Fibroblast of skin of scalp (primary cell): ENCODE measurements at places on chromosomes 12 and 14.

DNA sequence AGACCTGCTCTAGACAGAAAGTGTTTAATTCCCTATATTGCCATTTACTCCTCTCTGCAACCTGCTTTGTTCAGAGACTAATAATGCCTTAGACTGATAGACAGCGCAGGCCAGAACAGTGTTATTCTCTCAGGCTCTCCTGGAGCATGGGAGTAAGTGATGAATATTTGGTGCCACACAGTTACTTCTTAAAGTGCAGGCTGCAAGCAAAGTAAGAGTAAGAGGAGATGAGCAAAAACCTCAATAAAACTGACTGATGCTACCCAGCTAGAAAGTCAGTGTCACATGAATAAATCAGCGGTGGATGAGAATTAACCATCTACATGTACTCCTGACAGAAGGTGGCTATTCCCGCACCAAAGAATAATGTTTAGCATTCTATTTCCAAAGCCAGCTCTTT lies 9.9 kb downstream of the TRIM9 start:
- DNase-seq = no peak

GRCh38 chr14:72024043-72024407 lies 91.8 kb downstream of the RGS6 start:
- DNase-seq = peak; percentile 4

DNA sequence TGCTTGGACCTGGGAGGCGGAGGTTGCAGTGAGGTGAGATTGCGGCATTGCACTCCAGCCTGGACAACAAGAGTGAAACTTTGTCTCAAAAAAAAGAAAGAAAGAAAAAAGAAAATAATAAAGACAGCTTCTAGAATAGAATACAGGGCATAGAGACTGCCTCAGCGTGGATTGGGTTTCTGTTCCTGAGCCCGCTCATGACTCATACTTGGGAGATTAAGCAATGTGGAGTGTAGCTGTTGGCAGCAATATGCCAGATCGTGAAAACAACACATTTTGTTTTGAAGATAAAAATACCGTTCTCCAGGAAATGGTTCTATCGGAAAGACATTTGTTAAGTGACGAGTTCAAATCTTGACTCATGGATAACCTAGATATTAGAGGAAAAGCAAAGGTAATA lies 67.2 kb downstream of the GLT1D1 start:
- peak; percentile 13 for DNase-seq

GRCh38 chr12:49068879-49069506 lies 786 bp downstream of the RHEBL1 start:
- DNase-seq = no peak

GRCh38 chr12:118103601-118104382 lies at the start of gene VSIG10:
TSS of gene VSIG10 (minus strand) at chr12:118104011. CDS start at chr12:118103671, 340 bp downstream.
- DNase-seq = peak; percentile 56

DNA sequence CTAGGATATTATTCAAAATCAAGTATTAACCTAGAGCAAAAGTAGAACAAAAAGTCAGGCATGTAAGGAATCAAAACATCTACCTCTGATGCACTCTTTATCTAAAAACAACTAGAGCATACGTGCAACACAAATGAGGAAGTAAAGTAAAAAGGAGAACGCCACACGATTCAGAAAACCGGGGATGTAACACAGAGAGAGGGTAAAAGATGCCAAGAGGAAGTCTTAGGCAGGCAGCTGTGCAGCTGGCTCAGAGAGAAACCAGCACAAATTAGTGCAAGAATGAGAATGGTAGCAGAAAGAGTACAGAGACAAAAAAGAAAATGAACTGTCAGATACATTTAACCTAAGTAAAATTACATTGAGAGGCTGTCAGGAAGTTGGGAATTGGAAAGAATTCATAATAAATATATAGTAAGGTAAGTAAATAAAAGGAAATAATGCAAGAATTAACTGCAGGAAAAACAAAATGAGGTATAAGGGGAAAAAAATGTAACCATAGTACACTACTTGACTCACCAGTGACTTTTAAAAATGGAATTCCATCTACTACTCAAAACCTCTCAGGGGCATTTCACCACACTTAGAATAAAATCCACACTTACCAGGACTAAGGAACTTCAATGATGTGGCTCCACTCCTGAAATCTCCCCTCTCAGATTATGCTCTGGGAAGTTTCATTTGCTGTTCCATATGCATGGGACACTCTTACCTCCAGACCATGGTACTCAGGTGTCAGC lies 17.1 kb downstream of the BCAT1 start:
- DNase-seq = peak; percentile 47

GRCh38 chr14:104784846-104785707 lies 10.5 kb downstream of the AKT1 start:
- no peak for DNase-seq

GRCh38 chr12:56377310-56377988 lies 14.8 kb upstream of the APOF start:
- DNase-seq = peak; percentile 10

DNA sequence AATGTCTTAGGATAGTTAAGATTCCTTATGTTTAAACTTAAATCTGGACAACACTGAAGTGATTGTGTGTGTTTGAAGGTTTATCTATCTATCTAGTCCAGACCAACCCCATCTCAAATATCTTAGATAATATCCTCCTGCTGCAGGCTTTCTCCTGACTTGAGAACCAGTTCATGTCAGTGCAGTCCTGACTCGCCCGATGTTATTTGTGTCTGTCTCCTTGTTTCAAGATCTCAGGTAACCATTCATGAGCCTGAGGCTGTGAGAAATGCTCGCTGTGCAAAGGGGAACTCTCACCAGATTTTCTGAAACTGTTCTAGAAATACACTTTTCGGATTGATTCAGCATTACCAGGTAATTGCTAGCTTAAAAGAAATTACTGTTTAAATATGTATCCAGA lies 356.2 kb downstream of the SNAPC1 start:
- no peak for DNase-seq

DNA sequence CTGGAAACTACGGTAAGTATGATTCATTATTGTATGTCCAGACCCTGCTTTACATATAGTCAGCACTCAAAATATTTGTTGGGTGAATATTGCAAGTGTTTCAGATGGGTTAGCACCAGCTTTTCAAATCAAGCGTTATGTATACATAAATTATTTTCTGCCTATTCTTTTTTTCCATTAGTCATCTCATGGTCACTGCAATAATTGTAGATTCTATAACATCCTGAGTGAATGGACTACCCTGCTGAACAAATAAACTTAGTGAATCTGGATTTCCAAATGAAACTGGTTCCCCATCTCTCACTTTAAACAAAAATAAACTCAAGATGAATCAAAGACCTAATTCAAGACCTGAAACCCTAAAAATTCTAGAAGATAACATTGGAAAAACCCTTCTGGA lies 152.3 kb downstream of the DIO2 start:
- DNase-seq = no peak

GRCh38 chr12:105935981-105936380 lies 202.8 kb downstream of the NUAK1 start:
- peak; percentile 23 for DNase-seq

DNA sequence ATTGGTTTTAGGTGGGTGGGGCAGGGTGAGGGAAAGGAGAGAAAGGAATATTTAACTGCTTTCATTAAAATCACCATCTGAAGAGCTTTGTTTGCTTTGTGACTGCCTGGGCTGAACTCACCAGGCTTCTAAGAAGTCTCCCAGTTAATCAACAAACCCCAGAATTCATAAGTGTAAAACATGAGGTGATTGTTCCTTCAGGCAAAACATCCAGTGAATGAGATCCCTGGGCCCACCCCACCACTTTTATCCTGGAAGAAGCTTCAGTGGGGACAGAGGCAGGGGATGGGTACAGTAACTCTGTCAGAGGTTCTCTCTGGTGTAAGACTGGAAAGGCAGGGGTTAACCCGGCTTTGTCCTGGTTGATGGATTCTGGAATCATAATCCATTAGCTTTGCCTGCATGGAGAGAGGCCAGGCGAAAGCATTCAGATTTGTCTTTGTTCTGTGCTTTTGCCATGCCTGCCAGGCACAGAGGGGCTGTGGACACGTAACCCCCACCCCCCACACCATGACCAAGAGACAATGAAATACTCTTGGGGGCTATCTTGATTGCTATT lies 16.7 kb downstream of the PDE1B start:
- DNase-seq = no peak

- DNase-seq = no peak
These were observed 6.2 kb downstream of the TSPAN9 start for GRCh38 chr12:3083241-3083920.
